ENCODE measurements at places on chromosomes 4 and X. TPM values are rescaled to one million over a fixed set of nuclear protein-coding genes. Genes with fewer than 3 reads are reported as not detected.
A peak's percentile ranks its signal among the peaks of the same experiment; 100 is the strongest.

The ADGRG2 gene
- total RNA-seq = not detected

GRCh38 chr4:10117359-10118047 is 904 bp upstream of the WDR1 start:
- peak; percentile 45 for DNase-seq

- DNase-seq = no peak
Observed at GRCh38 chr4:84413976-84414375, 85.1 kb downstream of the NKX6-1 start.

The SMPX gene
- total RNA-seq = not detected

The NXF2 gene
- not detected for total RNA-seq

GRCh38 chr4:107902715-107903114 is 28.6 kb upstream of the CYP2U1 start:
- no peak for DNase-seq

GRCh38 chr4:112109360-112110058 is 35.7 kb upstream of the FAM241A start:
- peak; percentile 16 for DNase-seq

- peak; percentile 90 for DNase-seq
Observed at GRCh38 chr4:53494851-53495250, 96.4 kb downstream of the LNX1 start.

DNA sequence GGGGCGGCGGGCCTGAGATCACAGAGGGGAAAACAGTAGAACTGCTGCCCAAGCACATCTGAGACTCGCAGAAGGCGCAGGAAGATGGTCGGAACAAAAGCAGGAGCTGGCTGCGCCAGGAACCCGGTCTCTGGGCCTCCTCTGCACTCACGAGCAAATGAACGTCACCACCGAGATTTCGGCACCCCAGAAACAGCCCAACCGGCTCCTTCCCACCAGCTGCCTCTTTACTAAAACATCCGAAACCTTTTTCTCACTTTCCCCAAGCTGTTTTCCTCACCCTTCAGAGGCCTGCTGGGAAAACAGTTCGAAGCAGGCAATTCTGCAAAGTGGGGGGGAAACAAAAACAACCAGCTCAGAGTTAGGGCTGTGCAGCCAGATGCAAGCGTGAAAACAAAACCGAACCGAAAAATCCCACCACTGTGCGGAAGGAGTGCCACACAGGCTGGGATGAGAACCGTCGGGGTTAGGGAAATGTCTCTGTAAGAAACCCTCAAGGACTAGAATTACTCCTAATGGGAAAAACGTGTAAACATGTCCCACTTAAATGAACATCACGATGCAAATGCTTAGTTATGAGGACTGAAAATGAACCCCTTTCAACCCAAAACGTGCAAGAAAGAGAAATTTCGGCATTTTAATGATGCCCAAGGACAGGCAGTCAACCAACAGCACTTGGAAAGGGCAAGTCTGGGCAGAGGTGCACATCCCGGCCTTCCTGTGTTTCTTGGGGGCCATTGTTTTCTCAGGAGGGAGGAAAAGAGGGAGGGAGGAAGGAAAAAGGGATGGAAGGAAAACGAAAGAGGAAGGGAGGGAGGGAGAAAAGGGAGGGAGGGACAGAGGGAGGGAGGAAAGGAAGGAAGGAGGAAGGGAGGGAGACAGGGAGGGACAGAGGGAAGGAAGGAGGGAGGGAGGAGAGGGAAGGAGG is 15.8 kb downstream of the DHRSX start:
- peak; percentile 69 for DNase-seq

- DNase-seq = peak; percentile 31
Observed at GRCh38 chrX:111568354-111568753, 56.9 kb downstream of the SERTM2 start.

GRCh38 chr4:184269879-184270430 is 52.3 kb upstream of the ENPP6 start:
- DNase-seq = no peak

DNA sequence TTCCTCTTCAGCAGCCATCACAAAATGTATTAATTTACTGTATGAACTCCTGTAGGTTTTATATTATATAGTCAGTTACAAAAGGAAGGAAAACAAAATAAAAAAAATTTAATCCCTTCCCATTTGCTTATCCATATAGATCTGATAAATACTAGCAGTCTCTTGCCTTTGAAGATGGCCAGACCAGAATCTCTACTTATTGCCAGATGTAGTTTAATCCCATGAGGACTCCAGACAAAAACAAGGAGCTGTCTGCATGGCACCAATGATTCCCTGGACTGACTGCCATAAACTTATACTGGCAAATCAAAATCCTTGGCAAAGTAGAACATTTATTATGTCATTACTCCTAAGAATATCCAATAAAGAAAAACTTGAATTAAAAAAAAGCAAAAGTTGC is 223.3 kb upstream of the MAB21L2 start:
- DNase-seq = no peak

The UNC5C gene
- under 0.01 TPM for total RNA-seq

The MAPK10 gene
- total RNA-seq = 12.1 TPM

The AMTN gene
- total RNA-seq = not detected

The PPP1R2C gene
- not detected for total RNA-seq

- no peak for DNase-seq
Observed at GRCh38 chrX:40261833-40262156, 164.0 kb upstream of the BCOR start.

DNA sequence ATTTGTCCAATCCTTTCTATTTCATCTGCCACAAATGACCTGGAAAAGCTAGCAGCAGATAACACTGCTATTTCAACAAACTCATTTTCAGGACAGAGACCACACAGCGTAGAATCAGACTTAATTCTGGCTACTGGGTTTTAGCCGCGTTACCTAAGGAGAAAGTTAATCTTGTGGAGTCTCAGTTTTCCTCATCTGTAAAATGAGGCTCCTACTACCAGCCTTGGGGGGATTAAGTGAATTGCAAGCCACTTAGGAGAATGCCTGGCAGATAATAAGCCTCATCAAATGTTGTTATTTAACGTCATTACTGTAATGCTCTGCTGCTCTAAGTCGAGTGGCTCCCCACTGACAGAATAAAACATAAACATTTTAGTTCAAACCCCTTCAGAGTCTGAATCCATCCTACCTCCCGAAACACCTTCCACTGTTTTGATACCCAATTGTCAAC is 1.4 kb downstream of the CCNI start:
- DNase-seq = no peak

- DNase-seq = peak; percentile 97
Observed at GRCh38 chr4:184792950-184793555, 32.7 kb downstream of the ACSL1 start.

- DNase-seq = peak; percentile 52
Observed at GRCh38 chr4:82367438-82368097, 6.2 kb downstream of the HNRNPD start.

- no peak for DNase-seq
Observed at GRCh38 chr4:123676890-123677229, 280.3 kb downstream of the SPRY1 start.

GRCh38 chr4:53059256-53059655 is 197.1 kb downstream of the RASL11B start:
- no peak for DNase-seq

- DNase-seq = peak; percentile 71
Observed at GRCh38 chrX:113384628-113385027, 544.0 kb upstream of the AMOT start.

- peak; percentile 74 for DNase-seq
Observed at GRCh38 chrX:71178908-71179307, 34.3 kb downstream of the NLGN3 start.

- DNase-seq = peak; percentile 44
Observed at GRCh38 chrX:10467793-10468192, 152.6 kb downstream of the MID1 start.

- no peak for DNase-seq
Observed at GRCh38 chr4:32117693-32118092, 1397.5 kb downstream of the PCDH7 start.

- DNase-seq = peak; percentile 10
Observed at GRCh38 chr4:161642708-161643107, 521.1 kb downstream of the FSTL5 start.

DNA sequence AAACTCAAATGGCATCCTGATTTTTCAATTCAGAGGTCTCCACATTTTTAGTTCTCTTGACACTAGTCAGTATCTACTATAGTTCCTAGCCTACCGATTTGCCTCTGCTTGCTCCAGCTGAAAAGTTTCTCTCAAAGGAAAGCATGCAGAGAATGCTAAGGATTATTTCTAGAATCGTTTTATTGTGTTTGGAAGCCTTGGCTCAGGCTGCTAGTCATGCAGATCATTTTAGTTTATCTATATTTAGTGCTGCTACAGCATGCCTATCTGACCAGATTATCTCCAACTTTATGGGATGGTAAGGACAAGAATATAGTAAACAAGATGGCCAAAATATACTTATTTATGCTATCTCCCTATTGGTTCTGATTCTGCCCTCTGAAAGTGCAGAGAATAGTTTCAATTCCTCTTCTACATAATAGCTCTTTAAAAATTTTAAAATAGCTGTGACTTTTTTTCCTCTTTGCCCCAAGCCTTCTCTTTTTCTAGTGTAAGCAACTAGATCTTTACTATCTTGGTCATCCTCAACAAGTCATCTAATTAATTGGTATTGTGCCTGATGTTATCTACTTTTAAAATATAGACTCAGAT is 15.7 kb upstream of the DRP2 start:
- peak; percentile 44 for DNase-seq

The HERC3 gene
- total RNA-seq = 28.5 TPM

- peak; percentile 38 for DNase-seq
Observed at GRCh38 chr4:86775061-86775460, 74.1 kb downstream of the SLC10A6 start.

GRCh38 chr4:104677116-104677515 is 182.4 kb upstream of the CXXC4 start:
- no peak for DNase-seq

GRCh38 chr4:111641813-111642579 is 503.3 kb upstream of the FAM241A start:
- peak; percentile 98 for DNase-seq

- peak; percentile 76 for DNase-seq
Observed at GRCh38 chr4:128812442-128813235, 3.1 kb downstream of the JADE1 start.

The SPANXA1 gene
- total RNA-seq = not detected

The FHIP1A gene
- total RNA-seq = under 0.01 TPM

The CXCR3 gene
- total RNA-seq = not detected

The FGFR3 gene
- 0.86 TPM for total RNA-seq

The RHOXF2B gene
- not detected for total RNA-seq

The ATP2B3 gene
- total RNA-seq = not detected

- DNase-seq = no peak
Observed at GRCh38 chr4:58368221-58368620, 1258.0 kb upstream of the IGFBP7 start.

The HTRA3 gene
- total RNA-seq = 1.3 TPM

DNA sequence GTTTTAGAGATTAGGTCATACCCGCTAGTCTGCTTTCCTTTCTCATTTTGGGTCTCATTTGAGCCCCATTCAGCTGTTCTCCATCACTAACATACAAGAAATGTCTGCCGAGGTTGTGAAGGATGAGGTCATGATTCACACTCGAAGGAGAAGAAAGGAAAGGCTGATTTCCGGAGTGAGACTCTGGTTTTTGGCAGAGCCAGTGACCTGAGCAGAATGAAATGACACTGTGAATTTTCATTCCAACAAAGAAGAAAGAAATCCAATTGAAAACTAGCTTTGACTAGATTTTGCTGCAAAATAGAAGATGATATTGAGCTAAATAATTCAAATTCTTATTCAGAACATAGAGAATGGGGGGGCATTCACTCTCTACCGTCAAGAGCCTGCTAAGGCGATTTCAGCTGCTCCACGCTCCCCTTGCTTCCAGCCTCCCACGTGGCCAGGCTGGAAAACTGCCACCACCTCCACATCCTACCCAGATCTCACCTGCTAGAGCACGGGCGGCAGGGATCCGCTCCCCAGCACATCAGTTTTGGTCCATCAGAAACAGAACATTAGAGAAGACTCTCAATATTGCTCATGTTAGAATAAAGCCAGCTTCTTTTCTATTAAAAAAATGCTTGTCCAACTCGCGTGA is 39.0 kb downstream of the F11 start:
- no peak for DNase-seq

DNA sequence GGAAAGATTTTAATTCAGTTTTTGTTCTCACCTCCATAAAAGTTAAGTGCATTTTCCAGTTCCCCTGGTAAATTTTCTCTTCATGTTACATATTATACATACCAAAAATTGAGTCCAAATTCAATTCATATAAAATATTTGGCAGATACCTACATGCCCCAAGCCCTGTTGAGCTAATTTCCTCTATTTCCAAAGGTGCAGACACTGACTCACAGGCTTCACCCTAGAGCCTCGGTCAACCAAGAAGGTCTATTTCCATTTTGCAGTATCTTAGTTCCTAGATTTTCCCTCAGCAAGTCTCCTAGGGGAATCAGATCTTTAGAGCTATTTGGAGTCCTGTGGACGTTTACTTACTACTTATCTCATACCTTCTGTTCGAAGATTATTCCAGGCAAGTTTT is 174.4 kb downstream of the TSPAN5 start:
- no peak for DNase-seq

DNA sequence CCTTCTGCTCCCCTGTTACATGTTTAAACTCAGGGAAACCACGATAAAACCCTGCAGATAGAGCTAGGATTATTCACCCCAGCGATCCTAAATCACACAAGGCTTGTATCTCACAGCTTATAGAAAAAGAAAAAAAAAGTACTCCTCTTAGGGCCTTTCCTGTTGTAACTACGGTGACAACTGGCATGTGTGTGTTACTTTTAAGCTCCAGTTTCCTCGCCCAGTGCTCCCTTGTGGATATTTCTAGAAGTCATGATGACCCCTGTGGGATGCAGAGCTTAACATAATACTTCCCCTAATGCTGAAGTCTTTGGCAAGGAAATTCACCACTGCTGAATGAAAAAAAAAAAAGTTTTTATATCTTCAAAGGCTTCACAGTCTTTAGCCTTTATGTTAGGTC is 114.7 kb downstream of the NWD2 start:
- no peak for DNase-seq

The SPIN2A gene
- 1.3 TPM for total RNA-seq

- no peak for DNase-seq
Observed at GRCh38 chr4:39067031-39067430, 5.0 kb downstream of the KLHL5 start.

The CENPI gene
- total RNA-seq = 20.3 TPM

The MAGEB10 gene
- not detected for total RNA-seq

- peak; percentile 71 for DNase-seq
Observed at GRCh38 chrX:110180176-110180927, 137.5 kb downstream of the AMMECR1 start.

The TCEAL6 gene
- not detected for total RNA-seq

- no peak for DNase-seq
Observed at GRCh38 chr4:121353213-121353612, 27.6 kb downstream of the QRFPR start.

The PCYT1B gene
- 0.86 TPM for total RNA-seq

The KIT gene
- total RNA-seq = 5.5 TPM

- DNase-seq = peak; percentile 49
Observed at GRCh38 chr4:154329268-154329868, 162.2 kb downstream of the DCHS2 start.

The EXOSC9 gene
- 34.5 TPM for total RNA-seq

The HSD17B13 gene
- total RNA-seq = not detected

The SH2D1A gene
- total RNA-seq = not detected
